ENCODE measurements at places on chromosomes 1 and 21.
A peak's percentile ranks its signal among the peaks of the same experiment; 100 is the strongest.

- DNase-seq: no peak
These were observed 474.2 kb upstream of the CHRM3 start for GRCh38 chr1:238912148-238912547.

- no peak for DNase-seq
These were observed 262.2 kb upstream of the POU3F1 start for GRCh38 chr1:38308780-38309179.

DNA sequence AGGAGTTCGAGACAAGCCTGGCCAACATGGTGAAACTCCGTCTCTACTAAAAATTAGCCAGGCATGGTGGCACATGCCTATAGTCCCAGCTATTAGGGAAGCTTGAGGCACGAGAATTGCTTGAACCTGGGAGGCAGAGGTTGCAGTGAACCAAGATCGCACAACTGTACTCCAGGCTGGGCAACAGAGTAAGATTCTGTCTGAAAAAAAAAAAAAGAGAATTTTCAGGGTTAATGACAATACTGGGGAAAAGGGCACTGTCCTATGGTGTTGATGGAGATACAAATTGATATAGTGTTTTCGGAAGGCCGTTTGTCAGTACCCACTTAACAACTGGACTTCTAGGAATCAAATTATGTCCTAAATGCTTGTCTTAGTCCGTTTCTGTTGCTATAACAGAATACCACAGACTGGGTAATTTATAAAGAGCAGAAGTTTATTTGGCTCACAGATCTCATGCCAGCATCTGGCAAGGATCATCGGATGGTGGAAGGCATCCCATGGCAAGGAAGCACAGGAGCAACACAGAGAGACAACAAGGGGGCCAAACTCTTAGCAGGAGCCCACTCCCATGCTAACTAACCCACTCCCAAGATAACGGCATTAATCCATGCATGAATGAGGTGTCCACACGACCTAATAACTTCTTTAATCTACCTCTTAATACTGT, 41.3 kb downstream of the ZBTB8A start:
- DNase-seq: no peak

DNA sequence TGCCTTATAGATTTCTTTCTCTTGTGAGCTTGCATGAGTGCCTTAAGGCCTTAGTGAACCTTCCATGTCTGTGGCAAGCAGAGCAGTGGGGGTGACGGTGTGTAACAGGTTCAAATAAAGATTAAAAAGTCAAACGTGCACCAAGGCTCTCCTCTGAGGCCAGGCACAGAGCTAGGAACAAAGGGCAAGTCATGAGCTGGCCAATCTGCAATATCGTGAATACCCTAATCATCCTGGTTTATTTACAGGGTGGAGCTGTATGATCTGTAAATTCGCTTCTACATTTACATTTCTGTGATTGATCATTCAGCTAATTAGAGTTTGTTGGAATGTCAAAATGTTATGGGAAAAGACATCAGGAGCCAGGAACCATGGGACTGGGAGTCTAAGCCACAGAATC, 120.2 kb downstream of the CAPN8 start:
- no peak for DNase-seq

GRCh38 chr1:200015811-200016210, 11.7 kb upstream of the NR5A2 start:
- DNase-seq: no peak

GRCh38 chr1:220803401-220804201, 16.9 kb downstream of the MTARC1 start:
- DNase-seq: peak; percentile 54

DNA sequence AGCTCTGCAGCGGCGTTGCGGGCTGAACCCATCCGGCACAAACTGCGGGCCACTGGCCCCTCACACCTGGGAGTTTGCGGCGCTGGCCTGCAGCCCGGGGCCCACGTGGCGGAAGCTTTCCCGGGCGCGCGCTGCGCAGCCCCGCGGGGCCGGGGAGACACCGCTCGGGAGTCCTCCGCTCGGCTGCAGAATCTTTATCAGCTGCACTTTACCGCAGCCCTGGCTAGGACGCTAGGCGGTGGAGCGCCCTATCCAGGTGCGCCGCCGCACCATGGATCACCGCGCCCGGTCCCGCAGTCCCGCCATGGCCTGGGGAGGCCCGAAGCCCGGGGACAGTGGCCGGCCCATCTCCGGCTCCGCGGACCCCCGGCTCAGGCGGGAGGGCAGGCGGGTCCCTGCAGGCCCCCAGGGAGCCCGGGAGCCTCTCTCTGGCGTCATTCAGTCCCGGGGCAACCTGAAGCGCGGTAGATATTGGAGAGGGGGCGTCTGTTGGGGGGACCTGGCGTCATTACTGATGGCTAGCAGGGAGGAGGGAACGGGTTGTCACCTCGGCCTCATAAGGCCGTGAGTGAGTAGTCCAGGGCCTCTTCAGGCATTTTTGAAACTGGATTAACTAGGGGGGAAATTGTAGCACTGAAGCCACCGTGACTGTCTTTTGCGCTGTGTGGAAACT, 5.7 kb upstream of the OLIG2 start:
- DNase-seq: peak; percentile 12

- no peak for DNase-seq
These were observed 73.9 kb downstream of the HHAT start for GRCh38 chr1:210402560-210402959.

DNA sequence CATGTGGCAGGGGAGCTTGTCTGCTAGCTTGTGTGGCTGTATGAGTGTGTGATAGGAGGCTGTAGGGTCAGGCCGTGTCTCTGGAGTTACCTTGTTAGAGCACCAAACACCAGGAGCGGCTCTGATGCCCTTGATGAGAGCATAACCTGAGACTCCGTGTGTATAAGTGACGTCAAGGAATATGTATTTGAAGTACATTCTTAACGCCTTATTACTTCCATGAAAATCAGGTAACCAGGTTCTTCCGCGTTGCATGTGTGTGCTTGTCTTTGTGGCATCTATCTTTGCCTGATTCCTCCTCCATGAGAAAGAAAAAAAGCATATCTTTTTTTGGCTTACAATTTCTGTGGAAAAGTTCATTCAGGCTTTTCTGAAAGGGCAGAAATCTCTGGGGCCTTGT, 4.6 kb downstream of the OLFML3 start:
- no peak for DNase-seq

- no peak for DNase-seq
These were observed 98.2 kb downstream of the PCBP3 start for GRCh38 chr21:45741691-45742090.

DNA sequence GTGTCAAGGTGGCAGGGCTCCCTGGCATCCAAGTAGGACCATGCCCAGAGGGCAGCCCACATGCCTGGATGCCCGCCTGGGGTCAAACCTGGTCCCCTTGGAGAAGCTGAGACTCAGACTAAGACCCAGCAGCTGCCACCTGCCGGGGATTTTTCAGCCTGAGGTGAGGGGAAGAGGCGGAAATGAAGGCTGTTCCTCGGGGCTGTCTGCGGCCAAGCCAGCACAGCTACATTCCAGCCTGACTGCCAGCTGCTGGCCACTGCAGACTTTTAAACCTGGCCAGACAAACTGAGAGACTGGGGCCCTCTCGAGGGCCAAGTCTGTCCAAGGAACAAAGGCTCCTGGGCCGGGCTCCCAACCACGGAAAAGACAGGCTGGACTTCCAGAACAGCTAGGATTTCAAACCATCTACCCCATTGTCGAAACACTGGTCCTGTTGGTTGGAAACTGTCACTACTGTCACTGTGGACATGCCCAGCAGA, 21.9 kb upstream of the PLEKHG5 start:
- no peak for DNase-seq

GRCh38 chr1:156394835-156395461, 25.9 kb downstream of the RHBG start:
- DNase-seq: no peak

DNA sequence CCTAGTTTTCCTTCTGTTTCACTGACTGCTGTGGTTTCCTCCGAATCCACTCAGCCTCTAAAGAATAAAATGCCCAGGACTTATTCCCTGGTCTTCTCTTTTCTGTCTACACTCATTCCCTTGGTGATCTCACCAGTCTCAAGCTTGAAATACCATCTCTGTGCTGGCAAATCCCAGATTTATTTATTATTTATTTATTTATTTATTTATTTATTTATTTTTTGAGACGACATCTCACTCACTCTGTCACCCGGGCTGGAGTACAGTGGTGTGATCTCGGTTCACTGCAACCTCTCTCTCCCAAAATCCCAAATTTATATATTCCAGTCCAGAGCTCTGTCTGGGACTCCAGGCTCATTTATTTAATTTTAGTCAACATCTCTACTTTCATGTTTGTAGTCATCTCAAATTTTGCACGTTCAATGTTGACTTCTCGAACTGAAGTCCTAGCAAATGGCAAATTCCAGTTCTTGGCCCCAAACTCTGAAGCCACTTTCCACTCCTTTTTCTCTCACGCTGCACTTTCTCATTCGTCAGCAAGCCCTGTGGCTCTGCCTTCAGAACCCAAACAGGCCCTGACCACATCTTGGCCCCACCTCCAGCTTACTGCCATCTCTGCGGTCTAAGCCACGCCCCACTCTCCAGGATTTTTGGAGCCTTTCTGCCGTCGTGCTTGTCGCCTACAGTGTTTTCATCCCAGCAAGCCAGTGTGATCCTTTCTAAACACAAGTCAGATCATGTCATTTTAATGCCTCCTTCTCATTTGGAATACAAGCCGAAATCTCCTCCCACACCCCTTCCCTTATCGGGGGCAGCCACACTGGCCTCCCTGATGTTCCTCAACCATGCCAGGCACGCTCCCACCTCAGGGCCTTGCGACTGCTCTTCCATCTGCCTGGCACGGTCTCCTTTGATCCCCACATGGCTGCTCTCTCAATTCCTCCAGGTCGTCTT, 14.2 kb upstream of the TENT5B start:
- no peak for DNase-seq

GRCh38 chr1:78254517-78254916, 208.8 kb downstream of the GIPC2 start:
- DNase-seq: no peak

- DNase-seq: no peak
These were observed 49.6 kb upstream of the PSMG1 start for GRCh38 chr21:39232861-39233291.

DNA sequence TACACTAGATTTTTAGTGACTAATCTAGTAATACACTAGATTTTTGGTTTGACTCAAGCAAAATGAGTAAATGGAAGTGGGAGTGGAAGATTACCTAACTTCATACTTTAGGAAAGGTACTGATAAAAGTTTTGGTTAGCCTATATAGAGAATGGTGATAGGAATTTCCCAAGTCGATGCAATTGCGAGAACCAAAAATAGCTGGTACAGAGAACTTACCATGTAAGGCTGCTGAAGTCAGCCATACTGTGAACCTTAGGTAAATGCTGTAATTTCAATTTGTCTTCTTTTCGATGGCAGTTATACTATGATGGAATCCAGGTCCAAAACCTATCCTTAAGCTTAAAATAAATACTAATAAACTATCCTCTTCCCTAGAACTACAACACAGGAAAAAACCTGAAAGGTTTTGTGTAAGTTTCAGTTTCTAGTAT, 4.6 kb downstream of the PNRC2 start:
- DNase-seq: no peak

DNA sequence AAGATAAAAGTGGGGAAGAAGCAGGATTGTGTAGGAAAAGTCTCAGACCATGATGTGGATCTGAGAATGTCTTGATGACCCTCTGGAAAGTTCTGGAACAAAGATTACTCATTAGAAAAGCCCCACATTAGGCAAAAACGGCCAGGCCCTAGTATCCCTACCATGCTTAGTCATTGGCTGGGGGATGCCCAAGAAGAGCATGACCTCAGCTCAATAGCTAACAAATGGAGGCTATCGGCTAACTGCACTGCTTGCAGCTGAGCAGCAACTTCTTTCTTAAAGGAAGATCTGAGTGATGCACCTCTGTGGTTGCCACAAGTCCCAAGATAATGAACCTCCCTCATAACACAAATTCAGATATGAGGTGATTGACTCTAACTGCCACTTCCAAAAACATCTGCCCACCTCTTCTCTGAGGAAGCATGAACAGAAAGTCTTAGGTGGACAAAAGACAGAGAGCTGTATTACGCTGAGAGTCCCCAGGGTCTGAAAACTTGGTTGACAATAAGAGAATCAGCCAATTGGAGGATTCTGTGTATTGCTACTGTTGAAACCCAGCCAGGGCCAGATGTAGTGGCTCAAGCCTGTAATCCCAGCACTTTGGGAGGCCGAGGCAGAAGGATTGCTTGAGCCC, 64.6 kb upstream of the AK4 start:
- DNase-seq: no peak

DNA sequence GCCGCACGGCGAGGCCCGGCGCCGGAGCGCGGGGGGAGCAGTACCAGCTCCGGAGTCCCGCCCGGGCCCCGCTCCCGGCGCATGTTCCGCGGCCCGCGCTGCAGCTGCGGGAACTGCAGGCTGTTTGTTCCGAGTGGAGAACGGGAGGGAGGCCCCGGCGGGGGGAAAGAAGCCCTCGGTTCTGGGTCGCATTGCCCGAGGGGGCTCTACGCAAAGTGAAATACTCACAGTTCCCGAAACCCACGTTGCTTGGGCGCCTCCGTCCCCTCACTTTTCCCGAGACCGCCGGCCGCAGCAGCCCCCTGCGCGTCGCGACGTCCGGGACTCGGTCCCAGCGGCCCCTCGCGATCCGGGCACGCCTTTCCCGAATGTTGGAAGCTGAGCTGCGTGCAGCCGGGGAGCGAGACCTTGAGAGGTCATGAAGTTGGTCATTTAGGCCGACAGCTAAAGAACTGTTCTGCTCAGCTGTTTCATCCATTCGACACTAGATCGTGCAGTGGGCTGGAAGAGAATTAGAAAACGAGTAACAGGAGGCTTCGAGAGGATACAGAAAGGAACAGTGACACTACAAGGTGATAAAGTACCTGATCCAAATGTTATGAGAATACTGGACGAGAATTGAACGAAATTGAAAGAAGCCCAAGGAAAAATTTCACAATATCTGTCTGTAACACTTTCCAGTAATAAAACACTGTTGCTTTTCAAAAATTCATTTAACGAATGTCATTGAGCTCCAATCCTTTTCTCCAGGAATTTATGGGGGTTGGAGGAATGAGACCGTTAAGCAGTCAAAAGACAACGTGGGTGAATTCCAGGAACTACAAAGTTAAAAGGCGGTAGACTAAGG, 657 bp upstream of the LIN9 start:
- no peak for DNase-seq

DNA sequence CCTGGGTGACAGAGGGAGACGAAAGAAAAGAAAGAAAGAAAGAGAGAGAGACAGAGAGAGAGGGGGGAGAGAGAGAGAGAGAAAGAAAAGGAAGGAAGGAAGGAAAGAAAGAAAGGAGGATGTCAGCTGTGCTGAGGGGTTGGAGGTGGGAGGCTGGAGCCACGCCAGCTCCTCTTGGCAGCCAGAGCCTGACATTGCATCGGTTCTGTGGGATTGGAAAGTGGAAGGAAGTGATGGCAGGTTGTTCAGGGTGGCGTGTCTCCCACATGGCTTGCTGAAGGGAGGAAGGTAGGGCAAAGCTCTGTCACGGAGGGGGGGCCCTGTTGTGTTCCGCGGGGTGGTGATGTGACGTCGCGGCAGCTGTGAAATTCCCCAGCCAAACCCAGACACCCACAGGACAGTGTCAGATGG, 30.7 kb downstream of the EIF2D start:
- DNase-seq: no peak

- DNase-seq: no peak
These were observed 201.9 kb downstream of the TOMM20 start for GRCh38 chr1:234926559-234927311.

Measured in erythroblast (primary cell).